CD4-positive, alpha-beta memory T cell (primary cell): ENCODE measurements at places on chromosomes 5 and 9. TPM values are rescaled to one million over a fixed set of nuclear protein-coding genes. Genes with fewer than 3 reads are reported as not detected.

FGFR4 gene
- total RNA-seq = 2.2 TPM

DNA sequence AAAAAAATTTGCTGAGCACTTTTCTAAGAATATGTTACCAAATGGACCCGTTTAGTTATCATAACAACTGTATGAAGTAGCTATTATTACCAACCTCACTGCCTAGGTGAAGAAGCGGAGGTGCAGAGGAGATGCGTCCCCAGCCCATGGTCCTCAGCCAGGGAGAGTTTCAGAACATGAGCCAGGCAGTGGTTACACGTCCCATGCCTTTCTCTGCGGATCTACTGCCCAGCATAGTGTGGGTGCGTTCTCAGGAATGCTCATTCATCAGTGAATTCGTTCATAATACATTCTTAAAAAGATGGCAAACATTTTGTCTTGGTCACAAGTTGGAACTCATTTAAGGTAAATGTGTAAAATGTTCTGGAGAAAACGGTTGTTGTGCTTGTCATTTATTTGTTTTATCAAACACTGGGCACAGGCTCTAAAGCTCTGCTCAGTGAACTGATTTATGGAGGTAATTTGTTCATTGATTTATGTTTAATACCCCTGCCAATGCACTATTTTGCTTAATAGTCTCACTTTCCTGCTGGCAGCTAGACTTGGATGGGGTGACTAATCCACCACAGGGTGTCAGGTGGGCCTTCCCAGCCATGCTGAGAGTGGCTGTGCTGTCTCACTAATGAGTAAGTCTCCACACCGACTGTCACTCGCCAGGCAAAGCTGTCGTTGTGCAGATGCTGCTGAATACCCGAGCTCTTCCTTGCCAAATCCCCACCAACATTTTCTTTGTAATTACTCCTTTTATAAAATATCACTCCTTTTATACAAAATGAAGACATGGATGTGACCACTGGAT is 248.8 kb downstream of the TENT4A start:
- no peak for DNase-seq

BASP1 gene
- 0.90 TPM for total RNA-seq

DNA sequence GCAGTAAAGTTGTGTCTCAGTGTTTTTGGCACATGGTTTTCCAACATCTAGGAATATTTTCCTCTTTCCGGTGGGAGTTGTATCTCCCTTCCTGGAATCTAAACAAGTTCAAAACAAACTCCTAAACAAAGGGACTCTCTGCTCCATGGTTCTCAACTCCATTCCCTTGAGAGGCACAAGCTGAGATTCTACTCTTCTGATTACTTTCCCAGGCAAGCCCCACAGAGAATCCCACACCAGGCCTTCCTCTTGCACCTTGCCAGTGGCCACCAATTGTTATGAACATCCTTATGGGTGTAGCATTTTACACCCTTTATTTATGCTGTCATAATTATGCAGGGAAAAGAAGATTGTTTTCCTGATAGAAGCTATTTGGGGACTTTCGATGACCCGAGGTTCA is 25.8 kb upstream of the SH3TC2 start:
- no peak for DNase-seq

QRFP gene
- not detected for total RNA-seq

- DNase-seq = no peak
Observed at GRCh38 chr9:74953235-74953751, 581 bp upstream of the C9orf40 start.

DNAI1 gene
- total RNA-seq = not detected

TMEM215 gene
- total RNA-seq = not detected

- peak; percentile 44 for DNase-seq
Observed at GRCh38 chr9:36728651-36729520, 156.2 kb downstream of the MELK start.

- DNase-seq = no peak
Observed at GRCh38 chr9:90939351-90939750, 137.7 kb downstream of the SYK start.

DNA sequence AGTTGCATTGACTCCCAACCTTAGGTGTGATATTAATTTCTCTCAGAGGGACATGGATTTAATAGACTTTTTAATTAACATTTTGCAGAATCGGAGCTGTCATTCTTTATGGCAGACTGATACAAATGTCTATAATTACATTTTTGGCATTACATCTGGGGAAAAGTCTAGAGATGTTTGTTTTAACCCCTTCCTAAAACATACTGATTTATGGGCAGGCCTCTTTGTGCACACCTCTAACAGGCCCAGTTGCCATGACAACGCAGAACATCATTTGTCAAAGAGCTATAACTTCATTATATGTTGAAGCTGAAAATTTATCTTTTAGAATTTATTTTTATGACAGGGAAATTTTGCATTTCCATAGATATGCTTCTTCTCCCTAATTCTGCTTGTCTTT is 158.5 kb downstream of the NTRK2 start:
- DNase-seq = no peak

DNA sequence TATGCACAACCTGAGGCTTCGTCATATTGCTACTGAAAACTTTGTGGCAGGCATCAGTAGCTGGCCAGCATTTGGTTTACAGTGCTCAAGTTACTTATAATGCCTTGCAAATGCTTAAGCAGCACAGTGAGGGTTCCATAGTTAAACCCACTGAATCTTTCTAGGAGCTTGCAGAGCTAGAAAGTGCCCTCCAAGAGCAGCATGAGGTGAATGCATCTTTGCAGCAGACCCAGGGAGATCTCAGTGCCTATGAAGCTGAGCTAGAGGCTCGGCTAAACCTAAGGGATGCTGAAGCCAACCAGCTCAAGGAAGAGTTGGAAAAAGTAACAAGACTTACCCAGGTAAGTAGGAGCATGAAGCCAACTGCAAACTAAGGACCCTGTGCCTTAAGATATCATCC is 60.9 kb downstream of the CNTRL start:
- no peak for DNase-seq

DNA sequence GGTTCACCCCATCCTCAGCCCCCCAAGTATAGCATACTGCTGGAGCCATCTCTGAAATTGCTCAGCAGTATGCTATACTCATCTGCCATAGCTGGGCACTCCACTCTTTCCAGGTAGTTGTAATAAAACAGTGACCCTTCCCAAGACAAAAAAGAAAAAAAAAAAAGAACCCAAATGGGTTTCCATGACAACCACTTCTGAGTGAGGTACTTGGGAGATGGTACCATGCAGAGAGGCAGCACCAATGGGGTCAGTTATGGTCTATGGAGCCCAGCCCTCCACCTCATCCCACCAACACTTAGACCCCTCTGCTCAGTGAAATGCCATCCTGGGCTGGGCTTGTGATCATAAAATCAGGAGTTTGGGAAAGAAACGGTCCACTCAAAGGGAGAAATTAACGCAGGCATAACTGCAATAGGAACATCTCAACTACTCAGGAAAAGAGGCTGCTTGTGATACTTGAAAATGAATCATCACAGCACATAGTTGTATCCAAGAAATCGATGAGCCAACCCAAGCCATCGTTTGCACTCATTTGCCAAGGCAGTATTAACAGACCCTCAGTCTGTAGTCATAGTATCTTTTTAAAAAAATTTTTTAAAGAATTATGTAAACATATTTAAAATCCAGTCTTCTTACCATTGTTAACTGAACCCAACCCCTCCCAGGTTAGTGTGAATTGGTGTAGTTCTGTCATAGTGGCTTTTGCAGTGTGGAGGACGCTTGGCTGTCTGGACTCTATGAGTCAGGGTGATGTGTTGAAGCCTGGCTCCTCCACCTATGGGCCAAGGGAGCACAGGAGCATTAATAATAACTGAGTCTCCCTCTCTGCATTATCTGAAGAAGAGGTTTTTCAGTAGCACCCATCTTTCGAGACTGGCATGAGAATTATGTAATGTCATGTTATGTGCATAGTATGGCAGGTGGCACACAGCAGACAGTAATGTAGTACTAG is 402.7 kb downstream of the SPOCK1 start:
- no peak for DNase-seq

UBAC1 gene
- total RNA-seq = 28.4 TPM

DNA sequence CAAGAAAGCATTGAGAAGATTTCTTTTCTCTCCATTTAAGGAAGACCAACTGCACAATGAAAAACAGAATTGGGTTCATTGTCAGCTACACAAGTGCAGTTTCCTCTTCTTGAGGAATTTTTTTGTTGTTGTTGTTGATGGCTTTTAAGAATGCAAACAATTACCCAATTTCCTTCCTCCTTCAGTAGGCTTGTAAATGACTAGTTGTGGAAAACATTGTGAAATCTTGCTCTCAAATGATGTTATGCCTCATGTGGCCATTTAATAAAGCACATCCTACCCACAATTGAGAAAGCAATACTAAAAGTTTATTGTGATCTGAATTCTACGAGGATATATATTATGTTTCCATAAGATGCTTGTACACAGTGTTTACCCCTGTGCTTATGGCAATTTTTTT is 171.6 kb downstream of the FAM174A start:
- DNase-seq = peak; percentile 4

RANBP3L gene
- not detected for total RNA-seq

DNA sequence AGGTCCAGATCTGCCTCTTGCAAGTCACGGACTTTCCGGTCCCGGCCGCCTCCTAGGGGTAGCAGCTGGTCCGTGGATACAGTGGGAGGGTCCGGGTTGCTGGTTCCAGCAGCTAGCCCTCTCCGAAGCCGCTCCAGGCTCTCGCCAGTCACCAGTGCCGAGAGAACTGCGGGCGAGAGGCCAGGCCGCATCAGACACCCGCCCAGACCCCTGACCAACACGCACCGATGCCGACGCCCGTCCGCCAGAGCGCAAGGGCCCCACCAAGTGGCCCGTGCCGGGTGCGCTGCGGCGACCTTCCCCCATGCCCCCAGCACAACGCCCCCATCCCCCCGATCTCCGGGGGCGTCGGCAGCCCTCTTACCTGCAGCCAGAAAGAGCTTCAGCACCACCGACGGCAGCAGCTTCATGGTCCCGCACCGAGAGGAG is 470 bp downstream of the HBEGF start:
- DNase-seq = no peak

GPR150 gene
- total RNA-seq = 1.5 TPM

GRCh38 chr9:130703501-130703900 is 9.9 kb downstream of the EXOSC2 start:
- no peak for DNase-seq

- peak; percentile 19 for DNase-seq
Observed at GRCh38 chr5:39270225-39270848, 51.0 kb upstream of the FYB1 start.

DNA sequence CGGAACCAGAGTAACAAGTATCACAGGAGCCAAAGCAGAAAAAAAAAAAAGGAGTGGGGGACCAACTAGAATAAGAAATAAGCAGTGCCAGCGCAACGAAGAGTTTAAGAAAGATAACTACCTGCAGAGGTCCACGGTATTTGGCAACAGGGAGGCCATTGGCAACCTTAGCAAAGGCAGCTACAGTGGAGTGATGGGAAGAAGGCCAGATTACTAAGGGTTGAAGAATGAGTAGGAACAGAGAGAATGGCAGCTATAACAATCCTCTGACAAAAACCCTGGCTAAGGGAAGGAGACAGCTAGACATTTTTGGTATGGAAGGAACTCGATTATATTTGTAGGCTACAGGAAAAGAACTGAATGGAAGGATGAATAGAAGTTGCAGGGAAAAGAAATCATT is 93.4 kb upstream of the DMAC1 start:
- DNase-seq = no peak

- DNase-seq = no peak
Observed at GRCh38 chr9:109886617-109887016, 106.6 kb downstream of the PALM2AKAP2 start.

- DNase-seq = no peak
Observed at GRCh38 chr5:52710972-52711596, 76.6 kb upstream of the ITGA1 start.

DNA sequence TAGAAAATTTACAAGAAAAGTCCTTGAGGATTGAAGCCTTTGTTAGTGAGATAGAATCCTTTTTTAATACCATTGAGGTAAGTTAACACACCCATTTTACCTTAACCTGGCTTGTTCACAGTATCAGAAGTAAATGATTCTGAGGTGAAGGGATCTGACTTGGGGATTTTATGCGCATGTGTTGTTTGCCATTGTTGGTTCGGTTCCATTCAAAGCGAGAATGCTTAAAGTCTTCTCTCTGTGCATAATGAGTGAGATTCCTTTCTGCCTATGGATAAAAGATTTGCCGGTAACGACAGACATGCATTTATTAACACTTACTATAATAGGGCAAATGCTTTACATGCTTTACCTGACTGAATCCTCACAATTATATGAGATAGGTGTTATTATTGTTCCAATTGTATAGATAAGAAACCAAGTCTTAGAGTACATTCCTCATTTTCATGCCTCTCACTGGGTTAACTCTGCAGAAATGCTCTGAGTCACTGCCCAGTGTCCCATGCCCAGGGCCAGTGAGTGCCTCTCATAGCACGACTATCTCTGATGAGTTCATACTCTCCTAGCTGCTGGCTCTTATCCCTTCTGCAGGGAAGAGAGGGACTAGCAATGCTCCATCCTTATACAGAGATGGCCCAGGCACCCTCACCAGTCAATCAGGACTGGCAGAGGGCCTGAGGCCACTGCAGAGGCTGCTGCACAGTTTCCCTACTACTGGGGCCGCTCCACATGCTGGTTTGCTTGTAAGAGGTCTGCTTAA is 54.4 kb downstream of the CMYA5 start:
- no peak for DNase-seq

- no peak for DNase-seq
Observed at GRCh38 chr9:133990366-133991213, 1.5 kb downstream of the VAV2 start.

DNA sequence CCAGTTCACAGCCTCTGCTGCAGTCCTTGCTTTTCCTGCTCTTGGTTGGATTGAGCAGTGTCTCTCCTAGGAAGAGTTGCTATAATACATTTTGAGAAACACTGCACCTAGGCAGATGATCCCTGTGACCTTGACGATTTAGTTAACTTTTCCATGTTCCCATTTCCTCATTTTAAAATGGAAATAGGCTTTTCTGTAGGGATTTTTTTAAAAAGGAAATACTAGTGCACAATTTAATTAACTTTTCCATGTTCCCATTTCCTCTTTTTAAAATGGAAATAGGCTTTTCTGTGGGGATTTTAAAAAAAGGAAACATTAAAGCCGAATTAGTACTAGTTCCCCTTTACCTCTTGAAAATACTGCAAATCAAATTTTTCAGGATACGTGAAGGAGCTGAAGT is 4.7 kb downstream of the ATP6V0E1 start:
- DNase-seq = no peak

CD180 gene
- 0.50 TPM for total RNA-seq

GRCh38 chr9:112884721-112885120 is 6.0 kb downstream of the SLC46A2 start:
- no peak for DNase-seq

GRCh38 chr9:114906922-114907571 is 23.3 kb downstream of the TNFSF8 start:
- no peak for DNase-seq

- no peak for DNase-seq
Observed at GRCh38 chr9:120942186-120943001, 15.8 kb upstream of the TRAF1 start.

DNA sequence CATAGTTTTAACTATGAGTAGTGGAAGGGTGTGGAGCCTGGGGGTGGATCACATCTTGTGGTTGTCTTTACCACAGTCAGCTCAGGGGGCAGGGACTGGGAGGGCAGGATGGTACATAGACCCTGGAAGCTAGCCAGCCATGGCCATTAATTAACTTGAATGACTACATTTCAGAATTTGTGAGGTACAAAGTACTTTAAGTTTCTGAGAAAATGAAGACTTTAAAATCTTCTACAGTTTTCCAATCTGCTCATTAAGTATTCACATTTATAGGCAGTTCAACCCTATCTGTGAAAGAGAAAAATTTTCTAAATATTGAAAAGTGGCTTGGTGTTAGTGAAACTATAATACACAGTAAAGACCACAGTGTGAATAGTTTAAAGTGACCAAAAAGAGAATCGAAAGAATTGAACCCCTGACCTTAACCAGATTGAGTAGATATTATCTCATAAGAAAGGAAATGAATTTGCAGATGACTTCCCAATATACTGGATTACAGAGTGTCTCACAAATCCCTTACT is 234.2 kb upstream of the MEF2C start:
- DNase-seq = no peak
